ENCODE measurements at places on chromosomes 11 and 22.

DNA sequence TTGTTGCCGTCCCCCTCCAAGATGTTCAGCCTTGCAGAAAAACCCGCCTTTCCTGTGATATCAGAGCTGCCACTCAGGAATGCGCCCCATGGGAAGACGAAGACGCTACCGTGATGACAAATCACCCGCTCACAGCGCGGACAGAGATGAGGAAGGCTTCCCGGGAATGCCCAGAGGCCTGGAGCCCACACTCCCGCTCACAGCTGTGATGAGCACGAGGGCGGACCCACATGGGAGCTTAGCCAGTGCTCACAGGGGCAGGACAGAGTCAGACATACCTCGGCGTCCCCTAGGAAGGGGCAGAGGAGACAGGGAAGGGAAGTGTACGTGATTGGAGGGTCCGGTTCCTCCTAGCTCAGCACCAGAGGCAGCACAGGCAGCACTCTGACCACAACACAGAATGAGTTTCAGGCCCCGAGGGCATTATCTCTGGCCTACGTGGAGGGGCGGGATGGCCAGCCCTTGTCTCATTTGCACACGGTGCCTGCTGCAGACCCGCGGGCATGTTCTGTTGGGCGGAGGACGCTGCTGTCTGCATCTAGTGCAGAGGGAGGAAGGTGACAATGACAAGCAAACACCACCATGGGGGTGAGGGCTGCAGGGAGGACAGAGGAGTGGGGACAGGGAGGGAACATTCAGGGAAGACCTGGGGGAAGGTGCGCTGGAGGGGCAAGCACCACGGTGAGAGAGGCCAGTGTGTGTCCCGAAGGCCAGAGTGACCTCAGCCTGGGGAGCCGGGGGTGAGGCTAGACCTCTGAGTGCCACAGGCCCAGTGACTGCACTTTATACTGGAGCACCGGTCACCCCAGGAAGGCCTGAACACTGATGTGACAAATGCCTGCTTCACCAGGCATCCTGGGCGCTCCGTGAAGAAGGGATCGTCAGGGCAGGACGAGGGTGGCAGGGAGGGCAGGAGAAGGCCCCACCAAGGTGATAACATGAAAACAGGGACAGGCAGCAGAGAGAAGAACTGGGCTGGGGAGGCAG lies 79.6 kb downstream of the CELSR1 start:
- no peak for DNase-seq

GRCh38 chr11:62553080-62553838 lies 6.7 kb upstream of the AHNAK start:
- no peak for DNase-seq

GRCh38 chr22:42635531-42635930 lies 4.9 kb downstream of the ATP5MGL start:
- no peak for DNase-seq

- DNase-seq: no peak
These were observed 1038.5 kb downstream of the OPCML start for GRCh38 chr11:132493801-132494200.

DNA sequence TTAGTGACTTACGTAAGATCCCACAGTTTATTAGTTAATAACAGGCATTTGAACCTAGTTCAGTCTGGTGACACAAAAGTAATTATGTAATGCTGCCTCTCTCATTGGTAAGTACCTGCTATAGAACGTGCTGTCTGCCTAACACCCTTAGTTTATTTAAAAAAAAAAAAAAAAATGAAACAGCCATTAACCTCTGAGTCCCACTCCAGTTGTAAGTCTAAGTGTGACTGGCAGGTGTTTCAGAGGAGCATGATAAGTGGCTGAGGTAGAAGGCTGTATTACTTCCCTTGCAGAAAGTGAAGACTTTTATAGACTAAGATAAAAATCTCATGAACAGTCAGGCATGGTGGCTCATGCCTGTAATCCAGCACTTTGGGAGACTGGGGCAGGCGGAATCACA lies 140.5 kb downstream of the TRIM44 start:
- no peak for DNase-seq

DNA sequence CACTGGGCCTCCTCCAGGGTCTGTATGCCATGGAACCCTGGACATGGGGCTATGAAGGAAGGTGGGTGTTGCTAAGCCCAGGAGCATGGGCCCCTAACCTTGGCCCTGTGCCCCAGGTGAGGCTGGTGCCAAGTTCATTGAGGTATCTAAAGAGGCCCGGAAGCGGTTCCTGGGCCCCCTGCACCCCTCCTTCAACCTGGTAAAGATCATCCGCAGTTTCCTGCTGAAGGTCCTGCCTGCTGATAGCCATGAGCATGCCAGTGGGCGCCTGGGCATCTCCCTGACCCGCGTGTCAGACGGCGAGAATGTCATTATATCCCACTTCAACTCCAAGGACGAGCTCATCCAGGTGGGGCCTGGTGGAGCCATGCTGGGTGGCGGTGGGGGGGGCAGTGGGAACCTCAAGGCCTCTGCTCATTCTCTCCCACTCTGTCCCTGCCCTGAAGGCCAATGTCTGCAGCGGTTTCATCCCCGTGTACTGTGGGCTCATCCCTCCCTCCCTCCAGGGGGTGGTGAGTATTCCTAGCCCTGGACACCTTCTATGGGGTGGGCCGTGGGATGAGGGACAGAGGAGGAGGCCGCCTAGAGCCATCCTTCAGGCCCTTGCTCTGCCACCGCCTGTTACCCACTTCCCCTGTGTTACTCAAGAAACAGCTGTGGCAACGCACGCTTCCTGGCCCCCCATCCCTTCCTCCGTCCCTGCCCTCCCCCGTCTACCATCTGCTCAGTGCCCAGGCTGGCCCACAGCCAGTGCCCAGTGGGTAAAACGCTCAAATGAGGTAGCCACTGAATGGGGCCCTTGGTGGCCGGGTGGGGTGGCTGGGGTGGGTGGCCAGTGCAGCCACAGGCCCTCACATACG lies 3.0 kb downstream of the PNPLA2 start:
- DNase-seq: no peak

- DNase-seq: no peak
These were observed 271.2 kb downstream of the TBC1D22A start for GRCh38 chr22:47033648-47034000.

GRCh38 chr11:16841984-16842383 lies 103.5 kb downstream of the C11orf58 start:
- no peak for DNase-seq

- no peak for DNase-seq
These were observed 37.0 kb downstream of the MUC2 start for GRCh38 chr11:1111545-1112212.

- DNase-seq: no peak
These were observed 114.5 kb downstream of the MAML2 start for GRCh38 chr11:96228473-96228891.

GRCh38 chr11:67671211-67671520 lies 3.3 kb downstream of the ALDH3B2 start:
- DNase-seq: no peak

All from GM10248 (cell line).